ENCODE measurements at places on chromosomes 7 and 10.

DNA sequence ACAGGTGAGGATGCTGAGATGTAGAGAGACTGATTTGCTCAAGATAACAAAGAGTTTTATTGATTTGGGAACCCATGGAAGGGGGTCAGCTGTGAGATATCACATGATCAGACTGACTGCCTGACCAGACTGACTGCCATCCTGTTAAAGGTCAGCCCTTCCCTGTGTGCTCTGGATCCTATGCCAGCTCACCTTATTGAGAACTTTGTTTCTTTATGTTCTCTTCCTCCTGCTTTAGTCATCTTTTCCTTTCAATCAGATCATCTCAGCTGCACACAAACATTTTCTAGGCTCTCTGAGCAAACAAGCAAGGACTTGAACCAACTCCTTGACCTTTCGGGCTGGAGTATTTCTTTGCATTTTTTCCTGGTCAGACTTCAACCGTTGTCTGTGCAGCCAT lies 50.0 kb upstream of the MTPN start:
- DNase-seq, result no peak

- peak; percentile 20 for DNase-seq
Observed at GRCh38 chr7:100435401-100436304, 644 bp downstream of the PPP1R35 start.

- DNase-seq, result no peak
Observed at GRCh38 chr7:158443014-158443687, 144.5 kb downstream of the PTPRN2 start.

DNA sequence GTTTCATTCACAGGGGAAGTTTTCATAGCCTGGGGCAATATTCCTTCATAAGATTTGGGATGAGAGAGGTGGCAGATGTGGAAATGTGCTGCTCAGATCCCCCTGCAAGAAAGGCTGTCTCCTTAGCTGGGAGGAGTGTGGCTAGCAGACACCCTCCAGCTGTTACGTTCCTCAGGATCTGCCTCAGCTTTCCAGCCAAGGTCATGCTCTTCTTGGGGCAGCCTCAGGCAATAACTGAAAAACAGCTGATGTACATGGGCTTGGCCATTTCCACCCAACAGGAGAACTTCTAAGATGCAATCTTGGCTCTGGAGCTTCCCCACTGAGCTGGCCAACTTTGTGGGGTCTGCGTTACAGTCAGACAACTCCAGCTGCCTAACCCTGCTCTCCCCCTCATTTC lies 51.3 kb upstream of the SEPTIN7 start:
- DNase-seq, result no peak

DNA sequence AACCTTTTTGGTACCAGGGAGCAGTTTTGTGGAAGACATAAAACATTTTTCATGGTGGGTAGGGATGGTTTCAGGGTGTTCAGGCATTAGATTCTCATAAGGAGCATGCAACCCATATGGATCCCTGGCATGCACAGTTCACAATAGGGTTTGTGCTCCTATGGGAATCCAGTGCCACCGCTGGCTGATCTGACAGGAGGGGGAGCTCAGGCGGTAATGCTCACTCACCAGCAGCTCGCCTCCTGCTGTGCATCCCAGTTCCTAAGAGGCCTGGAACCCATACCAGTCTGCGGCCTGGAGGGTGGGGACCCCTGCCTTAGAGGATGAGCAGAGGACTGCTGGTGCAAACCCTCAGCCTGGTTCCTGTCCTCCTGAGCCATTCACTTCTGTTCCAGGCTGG lies 561.7 kb downstream of the SDK1 start:
- no peak for DNase-seq

- no peak for DNase-seq
Observed at GRCh38 chr10:89156161-89156835, 50.8 kb downstream of the CH25H start.

DNA sequence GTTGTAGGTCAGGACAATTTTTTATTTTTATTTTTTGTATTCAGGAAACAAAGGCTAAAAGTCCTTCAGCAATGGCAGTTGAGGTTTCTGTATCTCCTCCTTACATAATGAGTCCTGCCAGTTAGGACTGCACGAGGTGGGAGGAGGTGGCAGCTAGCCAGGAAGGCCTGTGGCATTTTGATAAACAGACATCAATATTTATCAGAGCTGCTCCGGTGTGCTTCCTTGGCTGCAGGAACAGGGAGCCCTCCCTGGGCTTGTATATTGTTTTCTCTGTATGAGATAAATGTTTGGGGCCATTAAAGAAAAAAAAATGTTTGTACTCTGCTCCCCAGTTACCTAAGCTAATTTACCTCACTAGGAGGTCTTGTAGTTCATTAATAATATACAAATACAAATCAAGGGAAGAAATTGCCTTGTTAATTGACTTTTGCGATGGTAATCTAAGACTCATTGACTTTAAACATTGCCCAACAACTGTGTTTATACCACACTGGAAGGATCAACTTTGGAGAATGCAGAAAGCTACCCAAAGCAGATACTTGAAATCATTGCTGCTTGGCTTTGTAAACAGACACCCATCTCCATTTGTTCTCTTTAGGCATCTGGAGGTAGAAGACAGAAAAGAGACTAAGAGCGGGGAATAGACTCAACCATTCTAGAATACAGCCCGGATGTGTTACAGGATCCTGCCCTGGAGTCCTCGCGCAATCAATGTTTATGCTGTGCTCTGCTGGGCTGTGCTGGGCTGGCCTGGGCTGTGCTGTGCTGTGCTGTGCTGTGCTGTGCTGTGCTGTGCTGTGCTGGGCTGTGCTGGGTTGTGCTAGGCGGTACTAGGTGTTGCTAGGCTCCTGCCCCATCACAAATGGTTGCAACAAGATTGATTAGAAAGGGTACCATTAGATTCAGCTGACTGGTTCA lies 36.5 kb upstream of the PDZD8 start:
- no peak for DNase-seq

DNA sequence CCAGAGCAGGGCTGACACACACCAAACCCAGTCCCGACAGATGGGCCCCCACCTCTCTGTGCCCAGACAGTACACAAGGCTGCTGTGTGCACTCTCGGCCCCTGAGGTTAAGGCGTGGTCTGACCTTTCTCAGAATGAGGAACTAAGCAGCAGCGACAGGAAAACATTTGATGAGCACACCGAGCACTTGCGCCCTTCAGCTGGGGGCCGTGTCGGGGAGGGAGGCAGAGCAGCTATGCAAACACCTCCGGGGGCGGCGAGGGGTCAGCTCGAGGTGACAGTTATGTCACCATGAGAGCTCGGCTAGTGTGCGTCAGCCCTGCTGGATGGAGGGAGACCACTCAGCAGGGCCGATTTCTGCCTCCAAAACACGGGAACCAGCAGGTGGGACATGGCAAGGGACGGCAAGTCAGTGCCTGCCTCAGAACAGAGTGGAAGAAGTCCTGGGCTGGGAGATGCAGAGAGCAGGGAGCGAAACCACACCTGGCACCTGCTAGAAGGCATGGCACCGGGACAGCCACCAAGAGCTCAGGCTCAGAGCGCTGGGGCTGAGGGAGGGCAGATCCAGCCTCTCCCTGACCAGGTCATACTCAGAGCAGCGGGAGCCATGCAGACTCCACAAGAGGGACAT lies 57.4 kb downstream of the CHST15 start:
- peak; percentile 33 for DNase-seq

GRCh38 chr10:13633689-13634088 lies 46.9 kb downstream of the PRPF18 start:
- DNase-seq, result no peak

DNA sequence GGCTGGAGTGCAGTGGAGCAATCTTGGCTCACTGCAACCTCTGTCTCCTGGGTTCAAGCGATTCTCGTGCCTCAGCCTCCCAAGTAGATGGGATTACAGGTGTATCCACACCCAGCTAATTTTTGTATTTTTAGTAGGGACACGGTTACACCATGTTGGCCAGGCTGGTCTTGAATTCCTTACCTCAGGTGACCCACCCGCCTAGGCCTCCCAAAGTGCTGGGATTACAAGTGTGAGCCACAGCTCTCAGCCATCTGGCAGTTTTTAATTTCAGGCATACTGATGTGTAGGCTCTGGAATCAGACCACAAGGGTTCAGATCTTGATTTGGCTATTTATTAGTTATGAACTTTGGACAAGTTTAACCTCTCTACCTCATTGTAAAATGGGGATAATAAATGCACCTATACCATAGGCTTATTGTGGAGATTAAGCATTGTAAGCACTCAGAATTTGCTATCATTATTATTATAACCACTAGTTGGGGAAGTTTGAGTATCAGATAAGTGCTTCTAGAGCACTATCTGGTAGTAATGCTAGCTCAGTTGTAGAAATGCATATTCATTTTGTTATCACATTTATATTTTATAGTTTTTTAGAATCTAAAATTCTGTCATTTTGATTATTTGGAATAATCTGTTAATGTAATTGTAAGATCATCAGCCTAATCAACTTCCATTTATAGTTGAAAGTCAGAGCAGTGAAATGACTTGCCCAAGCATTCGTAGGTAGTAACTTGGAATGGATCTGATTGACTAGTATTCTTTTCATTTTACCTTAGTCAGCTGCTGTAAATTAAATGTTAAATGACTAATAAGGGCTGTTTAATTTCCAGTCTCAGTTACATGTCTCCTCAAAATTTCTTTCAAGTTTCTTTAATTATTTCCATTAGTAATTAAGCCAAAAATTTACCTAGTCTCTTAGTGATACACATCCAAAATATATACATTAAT lies 22.5 kb downstream of the KMT2E start:
- DNase-seq, result no peak

- DNase-seq, result no peak
Observed at GRCh38 chr10:26422977-26423376, 15.2 kb upstream of the APBB1IP start.

DNA sequence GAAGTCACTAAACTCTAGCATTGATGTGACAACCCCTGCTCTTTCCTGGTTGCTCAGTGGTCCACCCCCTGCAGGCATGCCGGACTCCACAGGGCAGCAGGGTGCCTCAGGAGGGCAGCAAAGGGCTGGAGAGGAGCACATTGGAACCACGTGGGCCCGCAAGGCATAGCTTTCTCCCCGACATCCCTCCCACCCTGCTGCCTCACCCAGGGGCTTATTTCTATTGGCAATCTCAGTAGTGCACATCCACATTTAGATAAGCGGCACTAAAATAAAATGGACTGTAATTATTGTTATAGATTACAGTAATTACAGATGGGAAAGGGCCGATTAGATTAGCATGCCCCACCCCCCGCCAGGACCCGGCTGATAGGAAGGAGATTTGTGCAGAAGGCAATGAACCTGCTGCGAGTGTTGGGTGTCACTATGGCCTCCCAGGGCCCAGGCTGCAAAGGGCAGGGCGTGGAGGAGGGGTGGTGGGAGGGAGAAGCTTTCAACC lies 580.1 kb downstream of the GRID1 start:
- no peak for DNase-seq

DNA sequence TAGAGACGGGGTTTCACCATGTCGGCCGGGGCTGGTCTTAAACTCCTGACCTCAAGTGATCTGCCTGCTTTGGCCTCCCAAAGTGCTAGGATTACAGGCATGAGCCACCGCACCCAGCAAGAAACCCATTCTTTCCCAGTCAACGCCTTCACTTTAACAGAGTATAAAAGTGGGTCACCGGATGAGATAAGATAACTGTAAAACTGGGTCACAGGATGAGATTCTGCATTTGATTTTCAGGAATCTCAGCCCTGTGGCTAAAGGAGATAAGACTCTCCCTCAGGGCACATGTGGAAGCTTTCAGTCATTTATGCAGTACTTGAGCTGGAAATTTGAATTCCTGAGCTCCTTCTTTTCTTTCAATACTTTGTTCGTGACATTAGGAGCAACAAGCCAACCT lies 70.8 kb downstream of the LRRC17 start:
- no peak for DNase-seq

- no peak for DNase-seq
Observed at GRCh38 chr7:116218051-116218645, 7.8 kb downstream of the TES start.

- DNase-seq, result no peak
Observed at GRCh38 chr7:128164061-128164954, 76.8 kb upstream of the LEP start.

DNA sequence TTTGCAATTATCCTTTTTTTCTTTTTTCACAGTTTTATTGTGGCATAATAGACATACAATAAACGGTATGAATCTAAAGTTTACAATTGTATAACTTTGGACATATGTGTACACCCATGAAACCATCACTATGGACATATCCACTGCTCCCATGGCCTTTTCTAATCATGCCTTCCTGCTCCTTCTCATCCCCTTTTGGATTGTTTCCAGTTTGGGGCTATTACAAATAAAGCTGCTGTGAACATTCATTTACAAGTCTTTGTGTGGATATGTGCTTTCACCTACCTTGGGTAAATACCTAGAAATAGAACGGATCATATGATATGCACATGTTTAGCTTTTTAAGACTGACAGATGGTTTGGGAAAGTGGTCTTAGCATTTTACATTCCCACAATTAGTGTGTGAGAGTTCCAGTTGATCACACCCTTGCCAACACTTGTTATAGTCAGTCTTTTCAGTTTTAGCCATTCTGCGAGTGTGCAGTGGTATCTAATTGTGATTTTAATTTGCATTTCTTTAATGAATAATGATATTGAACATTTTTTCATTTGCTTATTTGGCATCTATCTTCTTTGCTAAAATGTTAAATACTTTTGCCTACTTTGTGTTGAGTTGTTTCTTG lies 120.9 kb upstream of the KAT6B start:
- DNase-seq, result no peak

- DNase-seq, result no peak
Observed at GRCh38 chr7:50302486-50303334, 1.8 kb upstream of the IKZF1 start.

DNA sequence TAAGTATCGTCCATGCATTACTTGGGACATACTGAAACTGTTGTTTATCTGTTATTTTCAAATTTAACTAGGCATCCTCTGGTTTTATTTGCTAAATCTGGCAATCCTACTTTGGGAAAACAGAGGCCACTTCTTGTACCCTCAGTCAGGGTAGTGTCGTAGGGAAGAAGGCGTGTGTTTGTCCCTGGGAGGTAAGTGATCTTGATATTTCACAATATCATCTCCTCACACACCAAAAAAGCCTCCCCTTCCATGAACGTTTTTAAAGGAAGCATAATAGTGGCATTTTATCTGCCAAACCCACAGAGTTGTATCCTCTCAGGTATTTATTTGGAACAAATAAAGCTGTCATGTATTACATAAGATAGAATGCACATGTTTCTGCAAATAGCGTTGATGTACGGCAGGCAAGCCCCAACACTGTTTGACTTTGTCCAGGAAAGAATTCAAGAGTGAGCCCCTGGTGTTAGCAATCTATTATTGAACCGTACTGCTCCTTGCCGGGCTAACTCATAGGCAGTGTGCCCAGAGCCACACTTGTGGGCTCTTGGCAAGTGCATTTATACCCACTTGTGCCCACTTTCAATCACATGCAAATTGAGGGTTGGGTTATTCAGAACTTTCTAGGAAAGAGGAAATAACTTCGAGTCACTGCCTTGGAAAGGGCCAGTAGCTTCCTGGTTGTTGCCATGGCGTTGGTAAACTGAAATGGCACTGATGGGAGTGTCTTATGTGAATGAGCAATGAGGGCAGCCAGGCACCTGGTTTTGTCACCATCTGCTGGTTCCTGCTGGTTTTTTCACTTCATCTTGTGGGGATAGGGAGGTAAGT lies 266.0 kb downstream of the USP6NL start:
- DNase-seq, result no peak

GRCh38 chr10:5735119-5735518 lies 50.5 kb downstream of the TASOR2 start:
- DNase-seq, result no peak
